ENCODE measurements at places on chromosomes 4 and X.

DNA sequence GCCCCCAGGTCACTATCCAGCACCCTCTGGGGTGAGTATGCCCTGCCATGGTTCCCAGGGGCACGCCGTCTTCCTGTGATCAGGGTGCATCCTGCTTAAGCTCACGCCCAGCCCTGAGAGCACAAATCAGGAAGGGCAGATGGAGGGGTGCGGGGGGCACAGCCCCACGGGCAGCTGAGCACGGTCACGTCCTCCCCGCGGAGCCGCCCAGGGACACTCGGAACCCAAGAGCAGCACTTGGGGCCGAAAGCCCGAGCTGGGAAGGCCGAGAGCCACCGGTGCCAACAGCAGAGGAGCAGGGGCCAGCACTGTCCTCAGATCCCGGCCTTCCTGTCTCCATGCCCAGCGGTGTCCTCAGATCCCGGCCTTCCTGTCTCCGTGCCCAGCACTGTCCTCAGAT is 21.5 kb downstream of the NELFA start:
- H3K36me3 ChIP-seq, result peaks cover 92% of the 10 kb centered on the region
- no peak for DNase-seq
- H3K4me3 ChIP-seq, result no peak overlapping the region
- no peak overlapping the region for H3K27ac ChIP-seq

DNA sequence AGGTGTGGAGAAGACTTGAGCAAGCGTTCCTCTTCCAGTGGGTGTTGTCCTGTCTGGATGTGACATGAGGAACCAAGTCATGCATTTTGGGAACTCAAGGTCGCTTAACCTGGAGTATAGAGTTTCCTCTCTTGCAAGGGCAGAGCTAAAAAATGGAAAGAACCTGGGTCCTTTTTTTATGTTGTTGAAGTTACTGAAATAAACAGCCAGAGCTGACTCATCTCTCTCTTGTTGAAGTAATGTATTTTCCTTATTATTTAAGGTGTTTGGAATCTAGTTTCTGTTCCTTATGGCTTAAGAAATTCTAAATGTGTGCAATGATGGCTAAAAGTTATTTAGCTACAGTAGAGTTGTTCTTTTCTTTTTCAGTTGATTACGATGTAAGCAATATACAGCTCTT is 314.5 kb downstream of the CAMK2D start:
- no peak overlapping the region for H3K4me3 ChIP-seq
- H3K4me1 ChIP-seq, result no peaks in the 10 kb centered on the region
- DNase-seq, result no peak
- no peaks in the 10 kb centered on the region for H3K36me3 ChIP-seq
- no peak overlapping the region for H3K27ac ChIP-seq

GRCh38 chr4:30630431-30630830 is 89.7 kb upstream of the PCDH7 start:
- H3K27ac ChIP-seq, result no peak overlapping the region
- no peaks in the 10 kb centered on the region for H3K27me3 ChIP-seq
- no peak overlapping the region for H3K4me3 ChIP-seq

- H3K27me3 ChIP-seq, result no peaks in the 10 kb centered on the region
- no peaks in the 10 kb centered on the region for H3K36me3 ChIP-seq
- no peaks in the 10 kb centered on the region for H3K4me1 ChIP-seq
- H3K27ac ChIP-seq, result no peak overlapping the region
- no peak overlapping the region for H3K4me3 ChIP-seq
These were observed 25.6 kb downstream of the IQSEC2 start for GRCh38 chrX:53255738-53256191.

DNA sequence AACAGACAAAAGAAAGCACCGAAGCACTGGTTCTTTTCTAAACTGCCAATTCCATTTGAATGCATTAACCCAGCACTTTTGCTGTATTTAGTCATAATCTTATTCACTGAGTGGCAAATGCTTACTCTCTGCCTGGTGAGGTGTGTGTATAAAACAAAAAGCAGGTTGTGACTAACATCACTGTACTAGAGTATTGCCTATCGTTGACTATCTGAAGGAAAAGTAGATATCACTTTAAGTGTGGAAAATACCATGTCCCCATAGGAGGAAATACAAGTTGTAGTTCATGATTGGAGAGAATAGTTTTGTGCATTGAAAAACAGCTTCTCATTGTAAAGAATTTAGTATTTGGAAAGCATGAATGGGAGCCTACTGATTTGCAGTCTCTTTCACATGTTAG is 2.7 kb downstream of the PDLIM5 start:
- peaks cover 11% of the 10 kb centered on the region for H3K4me1 ChIP-seq
- no peaks in the 10 kb centered on the region for H3K36me3 ChIP-seq
- no peaks in the 10 kb centered on the region for H3K27me3 ChIP-seq
- no peak for DNase-seq

DNA sequence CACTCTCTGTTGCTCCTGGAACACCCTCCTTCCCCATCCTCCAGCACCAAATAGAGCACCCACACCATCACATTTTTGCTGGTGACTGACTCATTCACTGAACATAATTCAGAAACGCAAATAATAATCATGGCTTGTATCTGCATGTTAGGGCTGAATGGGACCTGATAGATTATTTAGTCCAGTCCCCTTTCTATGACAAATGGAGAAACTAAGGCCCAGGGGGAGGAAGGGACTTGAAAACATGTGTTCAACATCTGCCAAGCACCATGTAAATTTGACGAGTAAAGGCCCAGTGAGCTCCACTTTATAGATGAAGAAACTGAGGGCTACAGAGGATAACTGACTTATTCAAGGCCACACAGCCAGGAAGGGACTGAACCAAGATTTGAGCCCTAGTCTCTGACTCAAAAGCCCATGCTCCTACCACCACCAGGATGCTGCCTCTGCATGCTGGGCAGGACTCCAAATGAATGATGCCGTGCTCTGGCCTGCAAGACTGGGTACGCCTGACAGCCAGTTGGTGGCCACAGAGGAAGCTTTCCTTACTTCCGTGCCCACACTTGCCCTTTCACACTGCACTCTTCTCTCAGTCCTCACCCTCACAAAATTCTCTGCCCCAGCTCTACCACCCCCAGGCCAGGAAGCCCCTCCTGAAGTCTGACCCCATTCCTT is 133.3 kb upstream of the PJA1 start:
- no peaks in the 10 kb centered on the region for H3K27me3 ChIP-seq
- no peak for DNase-seq
- H3K4me1 ChIP-seq, result no peaks in the 10 kb centered on the region
- no peaks in the 10 kb centered on the region for H3K36me3 ChIP-seq
- H3K4me3 ChIP-seq, result no peak overlapping the region

GRCh38 chr4:7067452-7068278 is at the start of gene GRPEL1:
Gene GRPEL1, minus strand, starts transcription at chr4:7068064. Its CDS starts 32 bp downstream, at chr4:7068032.
- H3K4me3 ChIP-seq, result peak within 1 kb of the TSS; percentile 97
- H3K27me3 ChIP-seq, result no peaks in the 10 kb centered on the region
- peaks cover 17% of the 10 kb centered on the region for H3K36me3 ChIP-seq
- H3K27ac ChIP-seq, result peak within 1 kb of the TSS; percentile 86

DNA sequence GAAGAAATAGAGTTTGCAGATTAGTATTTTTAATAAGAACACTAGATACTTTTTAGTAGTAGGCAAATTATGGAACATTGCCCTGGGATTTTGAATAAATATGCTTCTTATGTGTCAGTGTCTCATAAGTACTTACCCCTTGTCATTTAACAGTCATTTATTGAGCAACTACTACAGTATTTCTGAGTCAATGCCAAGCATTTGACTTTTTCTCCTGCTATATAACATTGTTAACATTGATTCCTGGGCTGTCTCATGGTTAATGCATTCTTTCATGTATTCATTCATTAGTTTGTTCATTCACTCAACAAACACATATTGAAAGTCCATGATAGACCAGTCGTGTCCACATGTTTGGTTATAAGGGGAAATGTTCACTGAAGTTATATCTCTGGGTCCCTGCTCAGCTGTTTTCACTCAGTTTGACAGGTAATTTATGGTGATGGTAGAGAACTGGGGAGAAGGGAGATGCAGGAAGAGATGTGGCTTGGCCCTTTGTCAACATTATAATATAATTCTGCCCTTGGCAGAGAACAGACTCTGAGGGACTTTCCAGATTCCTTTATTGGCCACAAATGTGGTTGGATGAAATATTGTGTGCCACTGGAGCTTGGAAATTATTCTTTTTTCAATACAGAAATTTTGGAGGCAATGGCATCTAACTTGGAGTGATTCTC is 49.8 kb downstream of the OSTC start:
- no peak overlapping the region for H3K27ac ChIP-seq
- DNase-seq, result no peak
- H3K36me3 ChIP-seq, result no peaks in the 10 kb centered on the region

Measured in effector memory CD4-positive, alpha-beta T cell (primary cell).